ENCODE measurements at places on chromosomes 4 and X.

DNA sequence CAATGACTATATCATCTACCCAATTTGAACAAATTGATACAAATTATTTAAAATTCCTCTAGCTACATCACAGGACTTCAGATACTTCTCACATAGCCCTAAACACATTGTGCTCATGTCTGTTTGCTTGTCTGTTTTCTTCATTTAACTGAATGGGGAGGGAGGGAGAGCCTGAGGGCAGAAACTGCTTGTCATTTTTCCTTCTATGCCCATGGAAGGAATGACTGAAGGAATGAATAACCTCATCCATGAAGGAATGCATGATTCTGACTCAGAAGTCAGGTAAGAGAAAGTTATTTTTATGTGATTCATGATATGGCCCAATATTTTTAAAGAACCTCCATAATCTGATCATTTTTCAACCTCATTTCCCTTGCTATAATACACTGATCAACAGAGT, 418.0 kb upstream of the PITX2 start:
- DNase-seq, result no peak

- DNase-seq, result peak; percentile 36
Measured at GRCh38 chr4:41216294-41217019, 2.1 kb upstream of the APBB2 start.

- DNase-seq, result no peak
Measured at GRCh38 chrX:39859991-39860861, 237.5 kb downstream of the BCOR start.

DNA sequence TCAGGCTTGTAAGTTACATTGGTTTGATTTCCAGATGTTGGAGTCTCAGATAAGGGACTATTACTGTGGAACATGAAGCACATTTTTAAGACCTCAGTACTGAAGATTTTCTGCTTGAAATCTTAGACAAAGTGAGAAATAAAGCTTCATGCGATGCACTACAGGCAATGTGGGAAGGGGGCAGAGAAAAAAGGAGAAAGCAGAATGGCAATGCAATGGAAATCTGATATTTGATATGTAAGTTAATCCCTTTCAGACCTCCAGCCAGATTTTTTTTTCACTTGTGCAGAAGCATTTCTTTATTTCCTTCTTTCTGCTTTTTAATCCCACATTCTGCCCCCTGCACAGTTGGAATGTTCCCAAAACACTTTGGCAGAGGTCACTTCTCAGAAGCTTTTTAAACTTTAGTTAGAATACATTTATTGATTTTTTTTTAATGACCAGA, 174.3 kb downstream of the ADGRL3 start:
- DNase-seq, result no peak

- no peak for DNase-seq
Measured at GRCh38 chr4:118277243-118277642, 75.6 kb downstream of the PRSS12 start.

GRCh38 chr4:125573368-125573767, 258.6 kb downstream of the FAT4 start:
- DNase-seq, result no peak

GRCh38 chr4:124691801-124692200, 20.7 kb downstream of the ANKRD50 start:
- DNase-seq, result no peak

- no peak for DNase-seq
Measured at GRCh38 chr4:108890484-108890881, 127.6 kb upstream of the ETNPPL start.

DNA sequence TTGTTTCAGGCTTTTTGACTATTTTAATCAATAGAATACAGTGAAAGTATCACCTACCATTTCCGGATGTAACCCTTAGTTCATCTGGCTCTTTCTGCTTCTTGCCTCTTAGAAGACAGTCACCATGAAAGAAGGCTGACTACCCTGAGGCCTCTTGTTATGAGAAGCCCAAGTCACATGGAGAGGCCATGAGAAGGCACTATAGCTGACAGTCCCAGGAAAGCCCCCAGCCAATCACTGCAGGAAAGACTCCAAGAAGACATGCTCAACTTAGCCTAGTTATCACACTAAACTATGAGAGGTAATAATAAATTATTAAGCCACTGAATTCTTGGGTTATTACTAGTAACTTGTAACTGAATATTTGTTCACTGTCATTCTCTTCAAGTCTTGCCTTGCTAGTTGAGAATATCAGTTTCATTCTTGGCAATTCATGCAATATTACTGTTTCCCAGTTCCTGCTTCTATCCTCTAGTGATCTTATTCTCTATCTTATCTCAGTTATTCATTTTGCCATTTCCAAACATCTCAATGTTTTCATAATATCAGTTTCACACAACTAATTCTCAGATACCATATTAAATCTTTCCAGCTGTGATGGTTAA, 57.1 kb upstream of the GUCY1A1 start:
- DNase-seq, result no peak

DNA sequence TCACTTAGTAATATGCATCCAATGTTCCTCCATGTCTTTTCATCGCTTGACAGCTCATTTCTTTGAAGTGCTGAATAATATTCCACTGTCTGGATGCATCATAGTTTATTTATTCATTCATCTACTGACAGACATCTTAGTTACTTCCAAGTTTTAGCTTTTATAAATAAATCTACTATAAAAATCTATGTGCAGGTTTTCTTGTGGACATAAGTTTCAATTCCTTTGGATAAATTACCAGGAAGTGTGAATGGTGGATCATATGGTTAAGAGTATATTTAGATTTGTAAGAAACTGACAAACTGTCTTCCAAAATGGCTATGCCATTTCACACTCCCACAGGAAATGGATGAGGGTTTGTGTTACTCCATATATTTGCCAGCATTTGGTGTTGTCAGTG, 1392.9 kb upstream of the PABPC4L start:
- no peak for DNase-seq

DNA sequence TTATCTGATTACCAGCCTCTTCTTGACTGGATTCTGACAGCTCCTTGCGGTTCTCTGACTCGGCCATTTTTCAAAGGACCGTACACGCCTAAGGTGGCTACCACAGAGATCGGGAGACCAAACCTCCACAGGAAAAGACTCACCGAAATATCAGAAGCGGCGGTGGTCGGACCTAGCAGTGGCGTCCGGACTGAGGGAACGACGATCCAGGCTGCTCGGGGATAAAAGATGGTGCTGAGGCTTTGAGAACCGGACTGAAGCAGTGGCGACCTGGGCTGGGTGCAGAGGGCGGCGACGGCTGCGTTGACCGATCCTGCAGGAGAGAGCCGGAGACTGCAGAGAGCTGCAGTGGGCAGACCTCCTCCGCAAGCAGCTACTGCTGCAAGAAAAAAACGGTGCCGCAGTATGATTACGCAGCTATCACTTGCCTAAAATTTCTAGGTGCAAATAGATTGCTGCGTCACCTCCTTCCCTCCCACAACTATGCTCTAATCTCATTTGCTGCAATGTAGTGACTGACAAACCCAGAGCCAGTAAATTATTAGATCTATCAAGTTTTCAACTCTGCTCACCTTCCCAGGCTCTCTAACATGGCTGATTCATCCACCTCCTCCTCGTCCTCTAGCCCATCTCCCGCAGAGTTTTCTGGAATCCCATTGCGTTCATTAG, at the start of gene NAP1L2:
TSS of gene NAP1L2 (minus strand) at position 426 of the 669 bp plus-strand sequence. CDS start at position 67, 359 bp downstream.
- DNase-seq, result peak; percentile 2

- no peak for DNase-seq
Measured at GRCh38 chr4:26938516-26938915, 77.9 kb downstream of the STIM2 start.

DNA sequence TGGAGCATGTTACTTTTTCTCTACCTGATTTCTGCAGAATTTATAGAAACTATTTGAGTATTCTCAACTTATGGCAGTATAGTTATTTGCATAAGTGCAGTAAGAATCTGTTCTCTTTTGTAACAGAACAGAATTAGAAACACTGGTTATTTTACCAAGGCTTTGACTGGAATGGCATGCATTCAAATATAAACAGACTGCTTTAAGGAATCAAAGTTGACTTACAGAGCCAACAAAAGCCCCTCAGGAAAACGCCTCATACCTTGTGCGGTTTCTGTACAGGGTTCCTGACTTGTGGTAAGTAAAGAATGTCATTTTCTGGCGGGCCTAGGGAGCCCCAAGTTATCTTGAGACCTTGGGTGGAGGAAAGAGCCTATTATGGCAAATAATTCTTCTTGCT, 97.1 kb downstream of the GPR143 start:
- no peak for DNase-seq

DNA sequence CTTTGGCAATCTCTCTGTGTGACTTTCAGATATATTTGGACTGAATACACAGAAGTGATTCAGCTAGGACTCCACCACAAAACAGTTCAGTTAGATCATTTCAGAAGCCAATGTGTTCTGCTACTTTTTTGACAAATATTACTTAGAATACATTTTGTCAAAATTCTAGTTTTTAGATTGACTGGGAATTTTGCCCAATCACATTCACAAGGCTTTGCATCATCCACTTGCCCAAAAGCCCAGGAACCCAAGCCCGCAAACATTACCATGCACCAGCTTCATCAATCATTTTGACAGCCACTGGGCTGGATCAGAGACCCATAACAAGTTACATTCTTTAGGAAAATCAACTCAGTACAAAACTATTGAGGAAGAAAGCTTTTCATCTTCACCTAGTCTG, 256.6 kb upstream of the NDST3 start:
- no peak for DNase-seq

- DNase-seq, result no peak
Measured at GRCh38 chrX:97309487-97310116, 425.9 kb downstream of the RPA4 start.

- DNase-seq, result no peak
Measured at GRCh38 chr4:90495936-90496335, 368.7 kb downstream of the CCSER1 start.

DNA sequence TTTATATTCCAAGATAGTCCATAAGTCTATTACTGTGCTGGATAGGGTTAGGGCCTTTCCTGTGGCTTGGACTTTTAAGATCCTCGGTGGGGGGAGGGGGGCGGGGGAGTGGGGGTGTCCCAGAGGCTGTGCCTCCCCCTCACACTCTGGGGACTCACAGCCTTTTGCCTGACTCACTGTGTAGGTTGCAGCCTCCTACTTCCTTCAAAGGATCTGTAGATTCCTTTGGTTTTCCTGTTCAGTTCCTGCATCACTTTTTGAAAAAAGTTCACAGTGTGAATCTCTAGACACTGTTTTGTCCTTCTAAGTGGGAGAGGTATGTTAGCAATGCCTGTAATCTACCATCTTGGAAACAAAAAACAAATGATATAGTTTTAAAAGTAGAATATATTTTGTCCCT, 999.9 kb downstream of the GLUD2 start:
- DNase-seq, result no peak

DNA sequence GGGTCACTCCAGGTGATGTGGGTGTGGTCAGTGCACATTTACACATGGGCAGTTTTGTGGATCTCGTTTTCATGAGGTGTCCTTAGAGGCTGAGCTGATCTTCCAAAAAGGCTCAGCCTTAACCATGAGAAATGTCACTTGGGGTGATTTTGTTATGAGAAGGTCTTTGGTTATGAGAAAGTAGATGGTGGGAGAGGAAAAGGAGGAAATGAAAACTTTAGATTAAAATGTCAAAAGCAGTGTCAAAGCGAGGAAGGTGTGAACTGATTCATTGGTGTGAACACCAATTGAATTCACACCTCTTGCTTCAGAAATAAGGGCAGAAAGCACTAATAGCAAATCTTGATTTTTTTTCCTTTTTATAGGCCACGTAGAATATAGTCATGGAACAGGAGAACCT, 100.2 kb upstream of the ANXA3 start:
- no peak for DNase-seq

GRCh38 chrX:53729751-53730150, 43.2 kb upstream of the HUWE1 start:
- no peak for DNase-seq

Data from hypothalamus (tissue), 51 donors.